ENCODE measurements at places on chromosomes 2 and 18.

GRCh38 chr18:686339-687111 lies 25.9 kb downstream of the ENOSF1 start:
- DNase-seq = no peak

GRCh38 chr18:27921904-27922751 lies 254.8 kb downstream of the CDH2 start:
- DNase-seq = no peak

DNA sequence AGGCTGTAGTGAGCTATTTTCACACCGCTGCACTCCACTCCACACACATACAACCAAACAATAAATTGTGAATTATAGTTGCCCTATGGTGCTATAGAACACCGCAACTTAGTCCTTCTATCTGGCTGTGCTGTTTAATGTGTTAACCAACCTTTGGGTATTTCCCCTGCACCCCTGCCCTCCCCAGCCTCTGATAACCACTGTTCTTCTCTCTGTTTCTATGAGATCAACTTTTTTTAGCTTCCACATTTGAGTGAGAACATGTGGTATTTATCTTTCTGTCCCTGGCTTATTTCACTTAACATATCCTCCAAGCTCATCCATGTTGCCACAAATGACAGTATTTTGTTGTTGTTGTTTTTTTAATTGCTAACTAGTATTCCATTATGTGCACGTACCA lies 32.5 kb downstream of the TET3 start:
- DNase-seq = no peak

DNA sequence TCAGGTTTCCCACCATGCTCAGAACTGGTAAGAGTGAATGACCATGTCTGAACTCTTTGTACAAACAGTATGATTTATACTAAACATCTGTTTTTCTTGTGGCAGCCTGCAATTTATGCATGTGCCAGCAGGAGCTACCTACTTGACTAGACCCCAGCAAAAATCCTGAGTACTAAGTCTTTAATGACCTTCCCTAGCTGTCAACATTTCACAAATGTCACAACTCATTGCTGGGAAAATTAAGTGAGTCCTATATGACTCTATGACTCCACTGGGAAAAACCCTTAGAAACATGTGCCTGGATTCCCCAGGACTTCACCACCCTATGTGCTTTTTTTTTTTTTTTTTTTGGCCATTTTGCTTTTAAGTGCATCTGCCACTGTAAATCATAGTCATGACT lies 1225.8 kb downstream of the SUCLG1 start:
- DNase-seq = no peak

DNA sequence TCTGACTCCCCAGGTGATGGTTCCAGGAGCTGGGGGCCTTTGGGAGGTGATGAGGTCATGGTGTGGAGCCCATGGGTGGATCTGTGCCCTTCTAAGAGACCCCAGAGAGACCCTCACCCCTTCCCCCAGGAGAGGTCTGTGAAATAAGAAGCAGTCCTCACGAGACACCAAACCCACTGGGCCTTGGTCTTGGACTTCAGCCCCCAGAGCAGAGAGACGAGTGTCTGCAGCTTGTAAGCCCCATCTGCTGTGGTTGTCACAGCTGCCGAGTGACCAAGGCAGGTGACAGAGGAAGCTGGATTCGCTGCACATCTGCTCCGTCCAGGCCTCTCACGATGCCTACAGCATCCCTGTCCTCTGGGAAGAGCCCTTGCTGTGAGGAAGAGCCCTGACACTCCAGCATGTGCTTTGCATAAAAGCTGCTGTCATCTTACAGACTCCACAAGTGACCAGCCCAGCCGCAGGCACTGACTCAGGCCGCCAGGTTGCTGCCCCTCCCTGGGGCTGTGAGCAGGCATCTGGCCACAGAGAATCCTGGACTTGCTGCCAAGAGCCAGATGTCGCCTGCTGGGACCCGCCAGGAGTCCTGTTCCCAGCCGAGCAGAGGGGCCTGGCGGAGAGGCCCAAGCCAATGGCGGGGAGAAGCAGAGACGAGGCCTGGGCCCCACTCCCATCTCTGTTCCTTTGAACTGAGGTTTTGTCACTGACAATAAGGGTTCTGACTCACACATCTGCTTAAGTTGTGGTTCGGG lies 150.8 kb downstream of the PXDN start:
- no peak for DNase-seq

GRCh38 chr2:212640428-212640827 lies 101.8 kb upstream of the ERBB4 start:
- no peak for DNase-seq

- DNase-seq = no peak
Measured at GRCh38 chr2:120369250-120369649, 23.3 kb downstream of the INHBB start.

GRCh38 chr2:118813111-118813510 lies 34.3 kb downstream of the EN1 start:
- no peak for DNase-seq

- no peak for DNase-seq
Measured at GRCh38 chr18:28359176-28359575, 182.2 kb upstream of the CDH2 start.

DNA sequence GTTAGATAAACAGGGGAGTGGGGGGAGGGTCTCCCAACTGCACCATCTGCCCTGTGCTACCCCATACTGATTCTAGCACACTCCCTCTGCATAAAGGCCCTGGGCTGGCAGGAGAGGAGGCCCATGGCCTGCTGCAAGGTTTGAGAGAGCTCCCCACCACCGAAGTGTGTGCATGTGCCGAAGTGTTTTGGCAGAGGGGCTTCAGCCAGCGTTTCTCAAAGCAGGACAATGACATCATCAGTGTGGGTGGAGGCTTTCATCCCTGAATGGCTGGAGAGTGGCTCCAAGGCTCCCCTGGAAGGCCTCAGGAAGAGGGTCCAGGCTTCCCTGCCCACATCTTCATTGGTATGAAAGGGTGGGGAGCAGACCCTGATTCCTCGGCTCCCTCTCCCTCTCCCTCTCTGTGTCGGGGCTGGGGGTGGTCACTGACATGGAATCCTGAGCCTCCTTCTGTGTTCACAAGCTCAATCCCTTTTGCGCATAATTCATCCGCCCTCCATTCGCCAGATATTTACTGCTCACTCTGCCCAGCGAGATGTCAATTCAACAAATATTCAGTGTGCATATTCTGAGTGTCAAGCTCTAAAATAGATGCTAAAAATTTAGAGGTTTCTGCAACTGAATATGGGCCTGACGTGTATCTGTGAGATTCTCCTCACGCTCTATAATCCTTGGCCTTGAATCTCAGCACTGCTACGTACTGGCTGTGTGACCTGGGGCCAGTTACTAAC lies 122.1 kb downstream of the CELF4 start:
- DNase-seq = no peak

- peak; percentile 59 for DNase-seq
Measured at GRCh38 chr2:43102366-43103092, 123.9 kb downstream of the ZFP36L2 start.
